ENCODE measurements at places on chromosomes 2 and 18.

DNA sequence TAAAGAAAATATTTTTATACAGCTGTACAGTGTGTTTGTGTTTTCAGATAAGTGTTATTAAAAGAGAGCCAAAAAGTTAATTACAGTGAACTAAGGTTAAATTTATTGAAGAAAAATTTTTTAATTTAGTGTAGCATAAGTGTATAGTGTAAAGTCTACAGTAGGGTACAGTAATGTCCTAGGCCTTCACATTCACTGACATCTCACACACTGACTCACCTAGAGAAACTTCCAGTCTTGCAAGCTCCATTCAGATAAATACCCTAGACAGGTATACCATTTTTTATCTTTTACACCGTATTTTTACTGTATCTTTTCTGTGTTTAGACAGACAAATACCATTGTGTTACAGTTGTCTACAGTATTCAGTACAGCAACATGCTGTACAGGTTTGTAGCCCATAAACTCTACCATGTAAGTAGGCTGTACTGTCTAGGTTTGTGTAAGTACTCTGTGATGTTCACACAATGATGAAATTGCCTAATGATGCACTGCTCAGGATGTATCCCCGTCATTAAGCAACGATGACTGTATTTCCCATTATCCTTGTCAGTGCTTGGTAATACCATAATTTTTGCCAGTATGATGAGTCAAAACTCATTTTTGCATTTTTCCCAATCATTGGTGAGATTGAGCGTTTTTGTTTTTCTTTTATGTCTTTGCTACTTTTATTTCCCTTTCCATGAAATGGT is 48.2 kb upstream of the B3GNT2 start:
- no peak for DNase-seq

DNA sequence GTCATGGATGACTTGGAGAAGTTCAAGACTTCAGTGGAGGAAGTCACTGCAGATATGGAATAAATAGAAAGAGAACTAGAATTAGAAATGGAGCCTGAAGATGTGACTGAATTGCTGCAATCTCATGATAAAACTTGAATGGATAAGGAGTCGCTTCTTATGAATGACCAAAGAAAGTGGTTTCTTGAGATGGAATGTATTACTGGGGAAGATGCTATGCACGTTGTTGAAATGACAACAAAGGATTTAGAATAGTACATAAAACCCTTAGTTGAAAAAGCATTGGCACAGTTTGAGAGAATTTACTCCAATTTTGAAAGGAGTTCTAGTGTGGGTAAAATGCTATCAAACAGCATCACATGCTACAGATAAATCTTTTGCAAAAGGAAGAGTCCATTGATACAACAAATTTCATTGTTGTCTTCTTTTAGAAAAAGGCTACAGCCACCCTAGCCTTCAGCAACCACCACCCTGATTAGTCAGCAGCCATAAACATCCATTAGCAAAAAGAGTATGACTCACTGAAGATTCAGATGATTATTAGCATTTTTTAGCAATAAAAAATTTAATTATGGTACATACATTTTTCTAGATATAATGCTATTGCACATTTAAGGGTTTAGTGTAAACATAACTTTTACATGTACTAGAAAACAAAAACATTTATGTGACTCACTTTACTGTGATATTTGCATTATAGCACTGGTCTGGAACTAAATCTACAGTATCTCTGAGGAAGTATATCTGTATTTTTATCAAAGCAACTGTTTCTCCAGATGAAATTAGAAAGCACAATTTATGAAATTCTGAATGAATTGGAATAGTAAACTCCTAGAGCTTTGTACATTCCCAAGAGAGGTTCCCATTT is 110.5 kb upstream of the TACR1 start:
- DNase-seq: no peak

DNA sequence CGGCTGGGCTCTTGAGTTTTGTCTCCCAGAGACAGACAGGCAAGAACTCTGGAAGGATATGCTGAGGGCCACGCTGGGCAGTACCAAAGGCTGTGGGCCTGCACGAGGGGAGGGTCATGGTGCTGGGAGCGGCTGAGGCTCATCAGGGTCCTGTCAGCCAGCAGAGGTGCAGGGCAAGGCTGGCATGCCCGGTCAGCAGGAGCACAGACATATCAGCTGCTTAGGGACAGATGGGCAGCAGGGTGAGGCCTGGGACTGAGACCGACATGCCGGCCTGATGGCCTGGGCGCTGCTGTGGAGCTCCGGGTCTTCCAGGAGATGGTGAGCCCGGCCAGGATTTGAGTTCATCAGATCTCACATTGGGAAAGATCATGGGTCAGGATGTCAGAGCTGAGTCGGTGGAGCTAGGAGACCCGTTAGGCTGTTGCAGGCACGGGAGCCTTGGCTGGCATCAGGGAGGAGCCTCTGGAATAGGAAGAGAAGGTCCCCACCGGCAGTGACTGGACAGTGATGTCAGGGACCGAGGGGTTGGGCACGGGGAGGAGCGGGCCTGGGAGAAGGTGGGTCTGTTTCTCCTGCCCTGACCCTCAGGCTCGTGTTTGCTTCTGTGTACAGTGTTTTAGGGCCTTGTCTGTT is 18.8 kb downstream of the CNDP2 start:
- DNase-seq: no peak

GRCh38 chr2:113376253-113376912 is 61.1 kb upstream of the ZNG1B start:
- DNase-seq: no peak
